ENCODE measurements at places on chromosomes 4 and X. TPM values are rescaled to one million over a fixed set of nuclear protein-coding genes. Genes with fewer than 3 reads are reported as not detected.

DNA sequence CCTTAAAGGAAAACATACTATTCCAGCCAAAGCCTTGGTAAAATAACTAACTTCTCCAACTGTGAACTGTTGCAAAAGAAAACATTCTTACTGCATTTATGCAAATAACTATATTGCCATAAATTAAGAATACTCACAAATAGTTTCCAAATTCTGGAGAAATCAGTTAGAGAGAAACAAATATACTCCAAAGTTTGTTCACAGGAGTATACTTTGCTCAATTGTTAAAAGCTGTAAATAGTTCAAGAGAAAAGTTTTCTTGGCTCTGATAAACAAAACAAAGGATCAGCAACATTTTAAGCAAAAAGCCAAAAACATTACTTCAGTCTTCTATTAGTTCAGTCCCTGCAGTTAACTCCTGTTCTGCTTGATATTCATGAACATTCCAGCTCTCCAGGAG, 83.0 kb downstream of the EIF4E start:
- DNase-seq = no peak

- no peak for DNase-seq
Observed at GRCh38 chrX:38816155-38816554, 14.9 kb downstream of the MID1IP1 start.

- no peak for DNase-seq
Observed at GRCh38 chr4:13470379-13470778, 13.8 kb downstream of the RAB28 start.

GRCh38 chr4:98745366-98745765, 87.0 kb upstream of the TSPAN5 start:
- DNase-seq = no peak

- peak; percentile 52 for DNase-seq
Observed at GRCh38 chr4:87251106-87251505, 30.7 kb upstream of the KLHL8 start.

- no peak for DNase-seq
Observed at GRCh38 chrX:134646691-134647090, 11.6 kb downstream of the PLAC1 start.

GRCh38 chrX:9942086-9942485, 25.1 kb upstream of the CLDN34 start:
- no peak for DNase-seq

- DNase-seq = no peak
Observed at GRCh38 chrX:50088645-50089044, 112.2 kb downstream of the AKAP4 start.

GRCh38 chrX:9337046-9337445, 127.8 kb upstream of the TBL1X start:
- no peak for DNase-seq

HS3ST1 gene
- total RNA-seq = not detected

NPY5R gene
- total RNA-seq = 1.3 TPM

NRK gene
- total RNA-seq = not detected

SLC6A8 gene
- 191 TPM for total RNA-seq

L1CAM gene
- total RNA-seq = 0.49 TPM

STK32B gene
- 2.6 TPM for total RNA-seq
